ENCODE measurements at places on chromosomes 13 and 19. TPM values are rescaled to one million over a fixed set of nuclear protein-coding genes. Genes with fewer than 3 reads are reported as not detected.

Gene ZSCAN1
- total RNA-seq, result not detected

Gene SHISA2
- total RNA-seq, result 105 TPM

Gene SRRM5
- 0.46 TPM for total RNA-seq

Gene CATSPERD
- not detected for total RNA-seq

Gene SLITRK1
- not detected for total RNA-seq

Measured in kidney epithelial cell (primary cell).